ENCODE measurements at places on chromosomes 4 and X.

DNA sequence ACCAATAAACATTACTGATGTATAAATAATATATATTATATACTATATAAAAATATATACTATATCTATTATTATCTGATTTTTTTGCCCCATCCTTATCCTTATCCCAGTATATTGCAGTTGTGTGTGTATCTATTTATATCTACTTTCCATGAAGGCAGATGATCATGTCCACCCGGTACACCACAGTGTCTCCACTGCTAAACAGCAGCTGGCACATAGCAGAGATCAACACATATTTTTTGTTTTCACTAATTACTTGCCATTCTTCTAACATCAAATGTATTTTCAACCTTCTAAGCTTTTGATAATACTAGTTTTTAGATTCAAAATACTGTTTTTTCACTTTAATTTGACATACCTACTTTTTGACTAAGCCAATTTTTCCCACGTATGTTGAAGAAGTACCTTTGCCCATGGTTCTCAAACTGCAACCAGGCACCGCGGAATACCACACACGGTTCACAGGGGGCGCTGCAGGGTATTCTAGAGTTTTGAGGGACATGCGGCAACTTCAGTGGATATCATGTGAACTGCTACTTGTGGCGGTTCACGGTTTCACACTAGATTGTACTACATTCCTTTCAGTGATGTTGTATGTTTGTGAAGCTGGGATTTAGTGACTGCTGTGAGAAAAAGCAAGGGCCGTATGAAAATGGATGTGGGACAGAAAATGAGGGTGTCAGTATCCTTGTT, 182.5 kb upstream of the NPY2R start:
- peak; percentile 10 for DNase-seq

GRCh38 chr4:133997436-133997835, 204.2 kb downstream of the PABPC4L start:
- DNase-seq, result no peak

- DNase-seq, result no peak
Measured at GRCh38 chrX:53031380-53031779, 17.2 kb upstream of the GPR173 start.

DNA sequence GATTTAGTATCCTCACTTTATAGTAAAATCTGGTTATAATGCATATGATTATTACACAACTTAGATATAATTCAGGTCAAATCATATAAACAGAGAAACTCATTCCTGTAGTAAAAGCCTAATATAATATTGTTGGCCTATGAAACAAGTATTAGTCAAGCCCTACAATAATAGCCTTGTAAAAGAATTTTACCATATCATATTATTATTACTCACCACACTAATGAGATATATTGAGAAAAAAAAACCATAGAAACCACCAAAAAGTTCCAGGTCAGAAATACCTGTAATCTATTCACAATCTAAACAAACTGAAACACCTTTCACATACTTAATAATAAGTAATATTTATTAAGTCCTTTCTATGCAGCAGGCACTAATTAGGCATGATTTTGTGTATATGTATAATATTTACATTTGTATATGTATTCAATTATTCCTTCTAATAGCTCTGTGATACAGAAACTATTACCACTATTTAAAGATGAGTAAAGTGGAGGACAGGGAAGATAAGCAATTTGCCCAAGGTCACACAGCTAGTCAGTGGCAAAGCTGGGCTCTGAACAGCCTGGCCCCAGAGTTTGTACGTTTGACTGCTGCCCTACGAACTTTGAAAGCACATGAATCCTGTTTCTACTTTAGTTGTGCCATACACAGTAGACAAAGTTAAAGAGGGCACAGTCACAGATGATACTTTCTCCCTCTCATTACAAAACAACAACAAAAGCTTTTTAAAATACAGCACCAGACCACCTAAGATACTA, 9.0 kb downstream of the ZNF827 start:
- no peak for DNase-seq

DNA sequence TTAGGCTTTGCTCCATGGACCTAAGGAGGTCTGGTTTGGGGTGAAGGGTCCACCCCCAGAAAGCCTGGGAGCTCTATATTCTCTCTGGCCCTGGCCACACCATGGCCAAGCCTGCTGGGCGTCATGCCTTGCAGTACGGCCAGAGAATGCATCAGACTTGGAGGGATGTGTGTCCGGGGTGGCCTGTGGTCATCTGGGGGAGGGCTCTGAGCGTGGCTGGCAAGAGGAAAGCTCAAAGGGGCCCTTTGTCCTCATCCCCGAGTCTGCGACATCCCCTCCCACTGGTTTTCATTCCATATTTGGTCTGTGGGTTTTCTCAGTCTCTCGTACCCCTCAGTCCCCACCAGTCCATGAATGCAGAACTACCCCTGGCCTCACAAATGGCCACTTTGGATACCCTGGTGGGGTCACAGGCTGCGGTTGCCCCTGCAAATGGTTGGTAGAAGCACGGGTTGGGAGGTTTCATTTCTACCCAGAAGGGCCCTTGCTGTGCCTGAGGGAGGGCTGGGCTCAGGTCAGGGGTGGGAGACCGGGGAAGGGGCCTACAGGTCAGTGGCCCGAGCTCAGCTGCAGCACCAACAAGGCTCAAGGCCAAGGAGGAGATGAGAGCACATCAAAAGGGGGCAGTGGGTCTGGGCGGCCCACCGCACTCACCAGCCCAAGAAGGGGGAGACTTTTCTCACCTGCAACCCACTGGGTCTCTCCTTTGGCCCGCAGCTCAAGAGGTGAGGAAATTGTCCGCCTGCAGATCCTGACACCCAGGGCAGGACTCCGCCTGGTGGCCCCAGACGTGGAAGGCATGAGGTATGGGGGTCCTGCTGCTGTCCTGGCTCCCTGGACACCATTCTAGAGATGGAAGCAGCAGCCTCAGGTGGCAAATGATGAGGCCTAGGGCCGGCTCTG, 30.2 kb downstream of the ZNF185 start:
- no peak for DNase-seq
